ENCODE measurements at places on chromosomes 2 and 18. TPM values are rescaled to one million over a fixed set of nuclear protein-coding genes. Genes with fewer than 3 reads are reported as not detected.
A peak's percentile ranks its signal among the peaks of the same experiment; 100 is the strongest.

DNA sequence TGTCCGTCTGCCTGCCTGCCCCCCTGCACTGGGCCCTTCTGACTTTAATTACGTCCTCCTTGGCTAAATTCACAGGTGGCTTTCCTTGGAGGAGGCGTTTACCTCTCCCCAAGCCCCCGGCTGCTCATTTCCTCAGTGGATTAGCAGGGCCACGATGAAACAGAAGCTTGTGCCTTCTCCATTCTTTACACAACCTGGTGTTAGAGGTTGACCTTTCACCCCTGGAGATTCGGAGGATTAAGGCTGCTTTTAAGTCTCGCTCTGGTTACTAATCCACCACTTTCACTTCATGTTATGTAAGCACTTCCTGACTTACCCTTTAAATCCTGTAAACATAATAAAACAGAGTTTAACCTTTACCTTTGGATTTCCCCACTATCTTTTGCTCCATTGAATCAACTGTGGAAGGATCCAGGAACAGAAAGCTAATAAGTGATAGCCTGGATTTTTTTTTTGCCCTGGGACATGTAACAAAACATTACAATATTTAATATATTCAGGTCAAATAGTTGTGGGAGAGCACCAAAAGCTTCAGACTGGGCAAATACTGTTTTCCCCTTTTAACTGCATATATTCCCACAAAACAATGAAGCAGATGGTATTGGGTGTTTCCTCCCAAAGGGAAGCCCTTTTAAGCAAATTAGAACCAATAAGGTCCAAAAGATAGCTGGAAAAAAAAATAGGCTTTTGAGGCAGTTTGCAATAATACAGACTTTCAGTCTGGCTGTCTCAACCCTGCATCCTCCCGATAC lies 370.2 kb downstream of the EN1 start:
- DNase-seq = no peak
- no peak overlapping the region for H3K4me3 ChIP-seq
- H3K36me3 ChIP-seq = no peaks in the 10 kb centered on the region
- no peak overlapping the region for H3K27ac ChIP-seq
- no peaks in the 10 kb centered on the region for H3K4me1 ChIP-seq
- H3K27me3 ChIP-seq = no peaks in the 10 kb centered on the region

- peaks cover 39% of the 10 kb centered on the region for H3K4me1 ChIP-seq
- H3K27ac ChIP-seq = no peak overlapping the region
- no peaks in the 10 kb centered on the region for H3K27me3 ChIP-seq
Observed at GRCh38 chr2:96533292-96534073, 3.1 kb upstream of the ARID5A start.

AQP12A gene
- not detected for total RNA-seq

- no peak for DNase-seq
- no peak overlapping the region for H3K4me3 ChIP-seq
- no peaks in the 10 kb centered on the region for H3K36me3 ChIP-seq
Observed at GRCh38 chr2:25490217-25490616, 148.5 kb upstream of the DNMT3A start.

DNA sequence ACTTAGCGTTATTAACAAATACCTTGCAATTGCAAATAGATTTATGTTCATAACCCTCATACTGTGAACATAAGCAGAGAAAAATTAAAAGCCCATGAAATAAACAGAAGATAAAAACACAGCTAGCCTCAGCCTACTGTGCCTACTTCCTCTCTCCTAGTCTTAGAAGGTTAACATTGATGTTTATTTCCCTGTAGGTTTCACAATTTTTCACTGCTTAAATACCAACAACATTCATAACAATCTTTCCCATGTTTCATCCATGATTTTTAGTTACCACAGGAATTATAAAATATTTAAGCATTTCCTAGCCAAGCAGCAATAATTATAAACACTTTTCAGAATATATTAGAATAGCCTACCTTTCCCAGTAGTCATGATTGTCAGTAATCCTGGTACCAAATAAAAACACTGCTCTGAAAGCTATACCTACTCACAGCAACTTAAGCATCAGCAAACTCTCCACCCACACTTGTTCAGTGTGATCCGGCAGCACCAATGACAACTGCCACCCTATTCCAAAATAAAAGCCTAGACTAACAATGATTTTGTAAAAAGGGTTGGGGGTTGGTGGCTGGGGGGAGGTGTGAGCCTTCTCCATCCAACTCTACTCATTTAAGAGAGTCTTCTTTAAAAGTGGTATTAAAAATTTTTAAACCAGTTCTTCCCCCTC lies 40.6 kb upstream of the RNU4ATAC start:
- no peak for DNase-seq
- H3K36me3 ChIP-seq = no peaks in the 10 kb centered on the region
- peaks cover 22% of the 10 kb centered on the region for H3K4me1 ChIP-seq
- no peak overlapping the region for H3K4me3 ChIP-seq

UGT1A4 gene
- total RNA-seq = not detected

DNA sequence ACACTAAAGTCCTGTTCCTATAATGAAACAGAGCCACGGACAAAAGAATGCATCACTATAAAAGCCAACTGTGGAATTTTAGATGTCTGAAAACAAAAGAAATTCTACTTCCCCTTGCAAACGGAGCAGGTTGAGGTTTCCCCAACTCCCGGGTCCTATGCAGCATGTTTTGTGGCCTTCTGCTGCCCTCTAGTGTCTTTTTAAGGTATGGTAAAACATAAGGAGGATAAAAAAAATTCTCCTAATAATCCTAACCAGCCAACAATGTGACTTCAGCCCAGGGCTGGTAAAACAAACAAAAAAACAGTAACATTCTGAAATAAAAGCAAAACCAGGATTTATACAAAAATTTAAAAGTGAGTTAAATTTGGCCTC lies 539.5 kb downstream of the NRXN1 start:
- H3K36me3 ChIP-seq = no peaks in the 10 kb centered on the region
- no peaks in the 10 kb centered on the region for H3K4me1 ChIP-seq
- no peaks in the 10 kb centered on the region for H3K27me3 ChIP-seq
- no peak overlapping the region for H3K4me3 ChIP-seq
- no peak overlapping the region for H3K27ac ChIP-seq

STEAP3 gene
- total RNA-seq = 0.22 TPM

DNA sequence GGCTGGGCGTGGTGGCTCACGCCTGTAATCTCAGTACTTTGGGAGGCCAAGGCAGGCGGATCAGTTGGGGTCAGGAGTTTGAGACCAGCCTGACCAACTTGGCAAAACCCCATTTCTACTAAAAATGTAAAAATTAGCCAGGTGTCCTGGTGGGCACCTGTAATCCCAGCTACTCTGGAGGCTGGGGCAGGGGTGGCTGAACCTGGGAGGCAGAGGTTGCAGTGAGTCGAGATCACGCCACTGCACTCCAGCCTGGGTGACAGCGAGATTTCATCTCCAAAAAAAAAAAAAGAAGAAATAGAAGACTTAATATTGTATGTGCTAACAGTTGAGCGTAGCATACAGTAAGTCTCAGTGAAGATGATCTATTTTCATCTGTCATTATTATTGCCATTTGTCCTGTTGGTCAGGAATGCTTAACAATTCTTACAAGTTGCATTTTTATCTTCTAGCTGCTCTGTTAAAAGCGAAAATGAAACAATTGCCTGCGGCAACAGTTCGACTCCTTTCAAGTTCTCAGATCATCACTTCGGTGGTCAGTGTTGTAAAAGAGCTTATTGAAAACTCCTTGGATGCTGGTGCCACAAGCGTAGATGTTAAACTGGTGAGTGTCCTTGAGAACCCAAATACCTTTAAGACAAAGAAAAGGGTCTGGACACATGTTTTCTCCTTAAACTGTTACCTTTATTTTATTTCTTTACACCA lies 7.2 kb downstream of the PMS1 start:
- H3K27ac ChIP-seq = peak overlapping the region; percentile 64
- no peaks in the 10 kb centered on the region for H3K4me1 ChIP-seq
- DNase-seq = peak; percentile 40
- peak overlapping the region; percentile 40 for H3K4me3 ChIP-seq
- H3K27me3 ChIP-seq = no peaks in the 10 kb centered on the region

GRCh38 chr2:35503738-35504199 lies 851.8 kb upstream of the CRIM1 start:
- H3K36me3 ChIP-seq = no peaks in the 10 kb centered on the region
- H3K4me1 ChIP-seq = no peaks in the 10 kb centered on the region
- H3K4me3 ChIP-seq = no peak overlapping the region
- no peaks in the 10 kb centered on the region for H3K27me3 ChIP-seq
